NCI-H1436 treated with DMSO at 0.1 percent for 48 hours (cell line): ENCODE measurements at places on chromosomes 7 and 10.

DNA sequence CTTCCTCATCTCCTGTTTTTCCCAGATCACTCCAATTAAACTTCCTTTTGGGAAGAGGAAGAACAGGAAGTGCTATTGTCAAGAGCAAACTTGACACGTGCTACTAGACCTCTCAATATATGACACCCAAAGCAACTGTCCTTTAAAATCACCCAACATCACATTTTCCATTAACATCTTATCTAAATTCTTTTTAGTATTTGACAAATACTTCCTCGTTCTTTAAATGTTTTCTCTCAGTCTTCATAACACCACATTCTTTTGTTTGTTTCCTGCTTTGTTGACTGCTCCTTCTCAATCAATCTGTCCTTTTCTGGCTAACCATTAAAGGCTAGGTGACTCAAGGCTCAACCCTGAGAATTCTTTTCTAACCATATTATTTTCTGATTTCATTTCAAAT is 7.1 kb upstream of the TFPI2 start:
- DNase-seq = no peak

DNA sequence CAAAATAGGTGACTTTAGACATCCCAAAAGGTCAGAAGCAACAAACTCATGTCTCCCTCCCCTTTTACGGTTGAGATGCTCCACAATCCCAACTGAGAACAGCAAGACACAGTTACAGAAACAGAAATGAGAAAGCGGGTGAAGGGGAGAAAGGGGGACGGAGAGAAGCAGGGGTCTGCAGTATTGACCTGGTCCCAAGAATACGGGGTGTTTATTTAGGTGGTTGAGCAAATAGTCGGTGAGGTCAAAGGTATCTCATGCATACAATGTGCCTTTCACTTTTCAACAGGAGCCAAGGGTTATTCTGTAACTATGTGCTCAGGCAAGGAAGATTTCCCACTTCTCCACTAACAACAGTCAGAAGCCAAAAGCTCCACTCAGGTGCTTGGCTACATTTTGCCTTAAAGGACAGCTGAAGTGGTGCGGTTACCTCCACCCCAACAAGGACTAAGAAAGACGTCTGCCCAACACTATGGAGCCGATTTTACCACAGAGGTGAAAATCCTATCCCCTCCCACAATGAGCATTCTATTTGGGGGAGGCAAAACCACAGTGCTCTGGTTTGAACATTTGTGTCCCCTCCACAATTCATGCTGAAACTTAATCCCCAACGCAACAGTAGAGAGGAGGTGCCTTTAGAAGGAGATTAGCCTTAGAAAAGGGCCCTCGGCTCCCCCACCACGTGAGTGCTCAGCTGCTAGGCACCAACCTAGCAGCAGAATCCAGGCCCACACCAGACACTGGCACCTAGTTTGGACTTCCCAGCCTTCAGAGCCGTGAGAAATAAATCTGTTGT is 77.9 kb downstream of the PARD3 start:
- DNase-seq = no peak

DNA sequence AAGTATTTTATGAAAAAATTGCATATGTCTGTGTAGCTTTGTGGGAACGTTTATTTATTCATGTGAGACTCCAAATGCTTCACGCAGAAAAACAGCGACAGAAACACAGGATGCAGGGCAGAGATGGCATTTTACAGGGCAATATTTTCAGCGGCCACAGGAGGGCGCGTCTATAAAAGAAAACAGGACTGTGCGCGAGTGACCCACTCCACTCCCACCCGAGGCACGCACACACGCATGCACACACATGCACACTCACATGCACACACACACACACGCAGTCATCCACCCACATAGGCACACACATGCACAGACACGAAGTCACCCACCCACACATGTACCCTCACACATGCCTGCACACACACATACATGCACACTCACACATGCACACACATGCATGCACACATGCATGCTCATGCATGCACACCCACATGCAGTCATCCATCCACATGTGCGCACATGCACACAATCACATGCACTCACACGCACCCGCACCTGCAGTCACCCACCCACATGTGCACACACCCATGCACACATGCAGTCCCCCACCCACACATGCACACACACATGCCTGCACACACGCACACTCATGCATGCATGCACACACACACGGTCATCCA is 96.3 kb downstream of the DNAJB6 start:
- no peak for DNase-seq

DNA sequence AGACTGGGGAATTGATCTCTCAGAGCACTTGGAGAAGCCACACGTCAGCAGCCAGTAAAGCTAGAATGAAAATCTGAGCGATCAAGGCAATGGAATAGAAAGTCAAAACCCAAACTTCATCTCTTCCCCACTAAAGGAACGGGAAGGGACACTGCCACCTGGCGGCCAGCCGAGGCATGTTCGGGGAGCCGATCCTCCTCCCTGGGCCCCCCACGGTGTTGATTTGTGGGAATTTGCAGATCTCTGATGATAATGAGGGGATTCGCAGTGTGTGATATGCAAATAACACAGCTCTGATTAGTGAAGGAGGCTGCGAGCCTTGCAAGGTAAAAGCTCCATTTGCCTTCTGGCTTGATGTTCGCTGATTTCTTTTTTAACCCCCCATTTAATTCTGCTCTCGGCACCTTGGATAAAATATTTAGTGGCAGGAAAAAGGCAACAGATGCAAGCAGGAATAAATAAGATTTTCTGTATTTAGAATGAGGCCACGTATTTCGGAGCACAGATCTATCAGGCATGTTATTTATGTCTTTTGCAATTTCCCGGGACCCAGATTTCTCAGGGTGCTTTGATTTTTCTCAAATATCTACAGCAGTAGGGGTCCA is 258.6 kb downstream of the PAXIP1 start:
- peak; percentile 8 for DNase-seq

- DNase-seq = no peak
Observed at GRCh38 chr7:134058980-134059379, 68.2 kb upstream of the LRGUK start.

GRCh38 chr7:26363465-26363864 is 71.8 kb downstream of the SNX10 start:
- no peak for DNase-seq

- DNase-seq = no peak
Observed at GRCh38 chr7:17709127-17709526, 231.2 kb downstream of the SNX13 start.

- DNase-seq = no peak
Observed at GRCh38 chr7:98836811-98837629, 32.8 kb downstream of the TMEM130 start.

- no peak for DNase-seq
Observed at GRCh38 chr10:7410301-7410861, 453 bp downstream of the SFMBT2 start.

- DNase-seq = no peak
Observed at GRCh38 chr7:50869108-50869725, 86.5 kb upstream of the GRB10 start.

- DNase-seq = no peak
Observed at GRCh38 chr10:49419005-49419404, 23.1 kb upstream of the DRGX start.

DNA sequence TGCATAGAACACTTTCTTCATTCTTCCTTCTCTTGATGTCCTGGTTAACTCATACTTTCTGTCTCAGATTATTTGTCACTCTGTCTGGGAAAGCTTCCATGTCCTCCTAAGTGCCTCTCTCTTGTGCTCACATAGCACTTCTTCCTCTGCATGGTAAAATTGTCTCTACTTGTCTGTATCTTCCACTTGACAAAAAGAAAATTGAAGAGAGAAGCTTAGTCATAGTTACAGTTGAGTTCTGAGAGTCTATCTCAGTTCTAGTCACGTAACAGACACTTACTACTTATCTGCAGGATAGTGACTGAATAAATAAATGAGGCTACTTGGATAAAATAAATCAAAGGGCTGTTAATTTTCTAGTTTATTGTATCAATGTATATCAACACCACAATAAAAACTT is 458.1 kb downstream of the HTR7 start:
- DNase-seq = no peak

GRCh38 chr10:131043039-131043691 is 268.4 kb downstream of the TCERG1L start:
- DNase-seq = peak; percentile 16

DNA sequence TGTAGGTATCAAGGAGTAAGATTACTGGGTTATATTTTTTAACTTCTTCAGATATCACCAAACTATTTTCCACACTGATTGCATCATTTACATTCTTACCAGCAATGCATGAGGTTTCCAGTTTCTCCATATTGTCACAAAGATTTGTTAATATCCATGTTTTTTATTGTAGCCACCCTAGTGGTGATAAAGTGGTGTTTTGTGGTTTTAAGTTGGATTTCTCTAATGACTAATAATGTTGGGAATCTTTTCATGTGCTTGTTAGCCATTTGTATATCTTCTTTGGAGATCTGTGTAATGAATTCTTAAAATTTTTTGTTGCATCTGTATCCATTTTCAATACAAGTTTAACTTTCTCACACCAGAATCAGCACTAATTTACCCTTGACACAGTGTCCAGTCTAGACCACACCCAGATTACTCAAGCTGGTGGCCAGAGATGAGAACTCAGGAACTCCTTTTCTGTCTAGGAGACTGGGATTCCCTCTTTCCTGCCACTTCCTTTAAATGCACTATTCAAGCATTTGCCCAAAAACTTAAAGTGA is 67.0 kb upstream of the PLXDC2 start:
- DNase-seq = no peak

- no peak for DNase-seq
Observed at GRCh38 chr7:17104419-17104818, 194.0 kb upstream of the AHR start.

GRCh38 chr7:95199779-95200558 is 124.4 kb downstream of the PON1 start:
- no peak for DNase-seq

DNA sequence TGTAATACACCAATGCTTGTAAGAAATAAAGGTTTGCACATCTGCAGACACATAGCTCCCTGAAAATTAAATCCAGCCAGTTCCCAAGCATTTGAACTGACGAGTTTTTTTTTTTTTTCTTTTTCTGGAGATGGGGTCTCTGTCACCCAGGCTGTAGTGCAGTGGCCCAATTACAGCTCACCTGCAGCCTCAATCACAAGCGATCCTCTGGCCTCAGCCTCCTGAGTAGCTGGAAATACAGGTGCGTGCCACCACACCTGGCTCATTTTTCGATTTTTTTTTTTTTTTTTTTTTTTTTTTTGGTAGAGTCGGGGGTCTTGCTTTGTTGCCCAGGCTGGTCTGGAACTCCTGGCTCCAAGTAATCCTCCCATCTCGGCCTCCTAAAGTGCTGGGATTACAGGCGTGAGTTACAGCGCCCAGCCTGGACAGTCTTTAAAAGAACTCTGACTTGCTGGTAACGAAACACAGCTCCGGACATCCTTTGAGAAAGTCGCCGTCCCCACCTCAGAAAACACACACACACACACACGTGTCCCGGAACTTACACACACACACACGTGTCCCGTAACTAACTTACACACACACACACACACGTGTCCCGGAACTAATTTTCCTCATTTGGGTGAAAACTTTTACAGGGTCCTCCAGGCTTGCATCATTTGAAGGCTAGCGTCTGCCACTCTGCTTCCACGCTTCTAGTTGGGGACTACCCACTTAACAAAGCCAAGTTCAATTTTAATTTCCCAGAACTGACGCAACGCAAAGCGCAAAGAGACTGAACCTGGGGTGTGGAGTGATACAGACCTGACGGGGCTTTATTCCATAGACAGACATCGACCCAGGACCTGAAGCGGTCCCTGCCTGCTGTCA is 18.6 kb downstream of the OCM2 start:
- no peak for DNase-seq

GRCh38 chr7:18144166-18144565 is 116.5 kb upstream of the PRPS1L1 start:
- DNase-seq = no peak

DNA sequence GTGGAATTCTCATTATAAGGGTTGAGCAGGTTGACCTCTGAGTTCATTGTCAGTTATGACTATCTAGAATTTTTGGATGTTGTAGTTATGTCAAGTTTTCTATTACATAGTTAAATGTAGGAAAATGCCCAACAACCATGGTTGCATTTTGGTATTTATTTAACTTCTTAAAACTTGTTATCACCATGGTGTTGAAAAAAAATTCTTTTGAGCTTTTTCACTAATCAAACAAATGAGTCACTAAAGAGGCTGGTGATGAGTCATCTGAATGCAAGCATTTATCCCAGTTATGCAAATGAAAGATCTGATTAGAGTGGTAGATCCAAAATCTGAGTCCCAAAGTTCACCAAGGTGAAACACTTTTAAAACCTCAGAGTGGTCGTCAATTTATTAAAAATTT is 624.7 kb upstream of the IGFBP3 start:
- DNase-seq = no peak

- no peak for DNase-seq
Observed at GRCh38 chr7:125573126-125573525, 643.5 kb upstream of the POT1 start.

GRCh38 chr10:9823268-9823930 is 1194.3 kb upstream of the CELF2 start:
- DNase-seq = no peak

GRCh38 chr7:97024209-97025129 is at the start of gene DLX5:
DLX5 (minus strand) TSS chr7:97024831; CDS start chr7:97024623, 208 bp downstream.
- peak; percentile 69 for DNase-seq

DNA sequence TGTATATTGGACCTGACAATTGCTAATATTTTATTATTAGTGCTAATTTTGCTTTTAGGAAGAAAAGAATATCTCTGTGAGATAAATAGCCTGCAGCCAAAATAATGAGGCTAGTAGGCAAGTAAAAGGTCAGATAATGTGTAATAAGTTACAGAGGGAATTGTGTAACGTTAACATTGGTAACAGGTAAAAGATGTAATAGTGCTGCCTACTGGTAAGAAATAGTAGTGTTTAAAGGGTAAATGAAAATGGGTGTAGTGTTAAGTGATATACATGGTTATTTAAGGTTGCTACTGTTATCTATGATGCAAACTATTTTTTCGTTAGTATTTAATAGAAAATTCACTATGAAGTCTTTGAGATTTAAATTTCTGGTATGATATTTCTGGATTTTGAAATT is 9.2 kb upstream of the FOXP2 start:
- DNase-seq = peak; percentile 37

DNA sequence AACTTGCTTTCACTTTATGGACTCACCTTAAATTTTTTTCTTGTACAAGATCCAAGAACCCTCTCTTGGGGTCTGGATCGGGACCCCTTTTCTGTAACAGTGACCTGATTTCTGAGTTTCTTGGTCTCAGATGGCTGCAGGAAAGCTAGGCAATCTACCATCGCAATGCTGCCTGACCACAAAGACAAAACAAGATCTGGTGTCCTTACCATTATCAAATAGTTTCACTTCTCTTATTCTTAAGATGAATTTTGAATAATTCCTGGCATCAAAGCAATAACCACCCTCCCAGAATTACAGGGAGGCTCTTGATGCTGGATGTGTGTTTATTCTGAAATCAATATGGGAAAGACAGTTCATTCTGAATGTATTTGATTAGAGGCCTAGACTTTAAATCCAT is 77.4 kb upstream of the FRMD4A start:
- no peak for DNase-seq

GRCh38 chr7:1992554-1992953 is 240.2 kb downstream of the MAD1L1 start:
- no peak for DNase-seq

- DNase-seq = no peak
Observed at GRCh38 chr7:93592588-93593266, 18.2 kb upstream of the CALCR start.

GRCh38 chr7:115005251-115005650 is 83.4 kb downstream of the MDFIC start:
- no peak for DNase-seq
